Activated CD8-positive, alpha-beta memory T cell treated with anti-CD3 and anti-CD28 coated beads for 4 hours (primary cell): ENCODE measurements at places on chromosomes 16 and 17.

DNA sequence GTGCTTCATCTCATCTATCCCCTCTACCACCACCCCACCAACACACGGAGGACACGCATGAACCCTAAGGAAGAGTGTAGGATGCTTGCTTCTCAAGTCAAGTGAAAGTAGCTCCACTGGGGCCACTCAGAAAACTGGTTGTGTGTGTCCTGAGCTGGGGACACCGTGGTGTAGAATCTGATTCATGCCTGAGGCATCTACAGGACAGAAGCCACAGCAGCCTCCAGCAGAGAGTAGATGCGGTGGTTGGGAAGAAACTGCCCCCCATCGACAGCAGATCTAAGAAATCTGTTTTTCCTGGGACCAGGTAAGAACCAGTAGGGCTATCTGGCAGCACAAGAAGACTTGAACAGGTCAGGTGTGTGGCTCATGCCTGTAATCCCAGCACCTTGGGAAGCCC lies 51.9 kb upstream of the HLF start:
- DNase-seq = no peak

DNA sequence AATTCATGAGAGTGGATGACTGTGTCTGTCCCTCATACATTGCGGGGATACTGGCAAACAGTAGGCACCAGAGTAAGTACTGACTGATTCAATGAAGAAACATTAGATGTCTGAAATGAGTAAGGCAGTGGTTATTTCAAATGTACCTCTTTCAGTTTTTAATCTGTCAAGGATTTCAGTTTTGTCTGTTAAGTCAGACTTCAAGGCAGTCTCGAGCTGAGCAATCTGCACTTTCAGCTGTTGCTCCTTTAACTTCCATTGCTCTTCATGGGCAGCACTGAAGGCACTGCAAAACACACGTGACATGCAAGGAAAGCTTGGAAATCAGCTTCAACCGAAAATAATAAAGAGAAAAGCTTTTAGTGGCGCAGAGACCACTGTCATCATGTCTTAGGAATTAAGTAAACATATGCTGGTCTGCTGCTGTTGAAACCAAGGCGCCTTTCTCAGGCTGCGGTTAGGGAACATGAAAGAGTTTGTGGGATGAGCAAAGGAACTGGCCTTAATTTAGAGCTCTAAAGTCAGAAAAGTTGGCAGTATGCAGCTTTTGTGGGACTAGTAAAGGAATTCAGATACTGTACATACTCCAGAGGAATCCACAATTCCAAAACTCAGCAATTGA lies 38.8 kb downstream of the RPGRIP1L start:
- no peak for DNase-seq

GRCh38 chr16:15573274-15573895 lies 69.6 kb downstream of the MARF1 start:
- DNase-seq = no peak

GRCh38 chr16:12942861-12943260 lies 41.5 kb downstream of the SHISA9 start:
- no peak for DNase-seq

DNA sequence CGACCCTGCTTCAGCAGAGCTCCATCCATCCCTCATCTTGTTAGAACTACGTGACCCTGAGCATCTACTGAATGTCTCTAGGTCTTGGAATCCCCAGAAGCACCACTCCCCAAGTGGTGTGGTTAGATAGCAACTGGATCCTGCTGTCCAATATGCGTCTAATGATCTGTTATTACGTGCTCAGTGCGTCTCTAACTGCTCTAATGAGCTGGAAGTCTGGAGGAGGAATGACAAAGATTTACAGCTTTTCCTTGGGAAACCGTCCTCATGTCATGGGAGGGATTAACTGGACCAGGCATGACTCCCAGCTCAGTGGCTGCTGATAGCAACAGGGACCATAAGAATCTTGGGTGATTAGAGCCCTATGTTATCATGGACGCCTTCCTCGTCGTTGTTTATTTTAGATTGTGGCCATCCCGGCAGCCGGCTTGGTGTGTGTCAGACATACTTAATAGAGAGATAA lies 150.9 kb downstream of the HS3ST3B1 start:
- no peak for DNase-seq

GRCh38 chr17:73713136-73713535 lies 68.9 kb upstream of the SDK2 start:
- DNase-seq = no peak

- DNase-seq = peak; percentile 28
These were observed 394 bp upstream of the CPD start for GRCh38 chr17:30378241-30378824.

GRCh38 chr16:85571563-85571812 lies 41.6 kb upstream of the GSE1 start:
- no peak for DNase-seq

- DNase-seq = no peak
These were observed 47.8 kb downstream of the PITPNM3 start for GRCh38 chr17:6508519-6509030.

GRCh38 chr17:43368740-43369506 lies 29.9 kb upstream of the ARL4D start:
- peak; percentile 20 for DNase-seq

DNA sequence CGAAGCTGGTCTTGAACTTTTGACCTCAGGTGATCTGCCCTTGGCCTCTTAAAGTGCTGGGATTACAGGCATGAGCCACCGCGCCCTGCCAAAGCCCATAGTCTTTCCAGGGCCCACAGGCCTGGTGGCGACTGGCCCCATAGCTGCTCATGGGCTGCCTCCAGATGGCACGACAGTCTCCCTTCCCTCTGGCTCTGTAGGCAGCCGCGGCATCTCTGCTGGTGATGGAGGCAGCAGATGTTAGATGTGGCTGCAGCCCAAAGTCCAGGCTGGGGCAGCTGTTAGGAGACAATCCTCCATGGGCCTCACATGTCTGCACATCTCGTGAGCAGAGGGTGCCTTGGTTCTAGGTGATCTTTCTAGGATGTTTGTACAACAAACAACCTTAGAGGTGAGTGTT lies 69.7 kb upstream of the DNAJA2 start:
- DNase-seq = no peak

DNA sequence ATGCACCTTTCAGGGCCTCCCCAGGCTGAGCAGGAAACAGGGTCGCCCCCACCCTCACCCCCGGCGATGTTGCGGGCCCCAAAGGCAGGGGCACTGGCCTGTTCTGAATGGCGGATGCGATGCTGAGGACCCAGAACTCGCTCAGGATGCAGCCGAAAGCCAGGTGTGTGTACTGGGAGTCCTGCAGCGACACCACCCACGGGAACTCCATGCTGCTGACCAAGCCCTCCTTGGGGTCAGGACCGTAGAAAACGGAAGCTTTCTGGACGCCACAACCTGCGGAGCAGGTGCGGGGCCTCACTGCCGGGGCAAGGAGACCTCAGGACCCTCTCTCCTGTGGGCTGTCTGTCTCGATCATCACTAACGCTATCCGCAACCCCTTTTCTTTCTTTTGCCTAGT lies 4.0 kb downstream of the PRSS54 start:
- DNase-seq = no peak

DNA sequence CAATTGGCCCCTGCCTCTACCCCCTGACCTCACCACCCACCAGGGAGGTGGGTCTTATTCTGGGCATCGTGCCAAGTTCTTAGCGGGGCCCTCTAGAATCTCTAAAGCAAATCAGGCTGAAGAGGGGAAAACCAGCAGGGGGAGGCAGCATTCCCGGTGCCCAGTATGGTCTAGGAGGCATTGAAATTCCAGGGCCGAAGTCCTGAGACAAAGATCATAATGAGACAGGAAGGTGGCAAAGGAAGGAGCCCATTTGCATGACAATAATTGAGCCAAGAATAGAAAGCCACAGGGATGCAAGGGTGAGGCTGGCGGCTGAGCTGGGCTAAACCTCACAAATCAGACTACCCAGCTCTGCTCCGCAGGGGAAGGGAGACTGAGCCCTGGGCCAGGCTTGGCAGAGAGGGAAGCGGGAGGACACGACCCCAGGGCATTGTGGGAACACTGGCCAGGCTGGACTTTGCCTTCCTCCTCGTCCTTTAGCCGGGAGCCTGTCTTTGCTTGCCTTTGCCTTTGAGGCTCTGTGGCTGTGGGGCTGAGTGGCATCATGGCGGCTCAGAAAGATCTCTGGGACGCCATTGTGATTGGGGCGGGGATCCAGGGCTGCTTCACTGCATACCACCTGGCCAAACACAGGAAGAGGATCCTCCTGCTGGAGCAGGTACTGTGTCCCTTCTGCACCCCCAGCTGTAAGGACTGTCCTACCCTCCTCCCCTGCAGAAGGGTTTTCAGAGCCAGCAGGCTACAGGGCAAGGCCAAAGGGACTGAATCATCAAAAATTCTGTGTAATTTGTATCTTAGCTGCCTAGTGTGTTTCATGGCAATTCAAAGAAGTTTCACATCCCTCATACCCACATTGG lies at the start of gene PIPOX:
TSS of gene PIPOX (plus strand) at position 463 of the 860 bp plus-strand sequence. CDS start at position 548, 85 bp downstream.
- no peak for DNase-seq

- no peak for DNase-seq
These were observed 2.2 kb downstream of the GSPT1 start for GRCh38 chr16:11913425-11914079.

GRCh38 chr16:1379304-1380076 lies 27.8 kb downstream of the GNPTG start:
- peak; percentile 36 for DNase-seq

DNA sequence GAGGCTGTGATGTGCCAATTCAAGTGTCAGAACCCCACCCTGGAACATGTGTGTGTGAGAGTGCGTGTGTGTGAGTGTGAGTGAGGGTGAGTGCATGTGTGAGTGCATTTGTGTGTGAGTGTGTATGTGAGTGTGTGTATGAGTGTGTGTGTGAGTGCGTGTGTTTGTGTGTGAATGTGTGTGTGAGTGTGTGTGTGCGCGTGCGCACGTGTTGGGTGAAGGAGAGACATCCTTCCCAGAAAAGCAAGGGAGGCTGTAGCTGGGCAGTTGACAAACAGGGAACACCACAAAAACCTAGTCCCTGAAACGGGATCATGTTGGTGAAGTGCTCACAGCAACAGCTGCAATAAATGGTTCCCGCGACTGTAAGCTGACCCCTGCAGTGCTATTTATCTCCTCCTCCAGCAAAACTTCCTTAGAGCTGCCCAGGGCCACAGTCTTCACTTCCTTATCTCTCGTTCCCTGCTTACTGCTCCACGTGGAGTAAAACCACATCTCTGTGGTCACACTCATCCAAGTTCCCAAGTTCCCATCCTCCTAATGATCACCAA lies 40.1 kb upstream of the RPL38 start:
- no peak for DNase-seq
